ENCODE measurements at places on chromosomes 7 and 10.

DNA sequence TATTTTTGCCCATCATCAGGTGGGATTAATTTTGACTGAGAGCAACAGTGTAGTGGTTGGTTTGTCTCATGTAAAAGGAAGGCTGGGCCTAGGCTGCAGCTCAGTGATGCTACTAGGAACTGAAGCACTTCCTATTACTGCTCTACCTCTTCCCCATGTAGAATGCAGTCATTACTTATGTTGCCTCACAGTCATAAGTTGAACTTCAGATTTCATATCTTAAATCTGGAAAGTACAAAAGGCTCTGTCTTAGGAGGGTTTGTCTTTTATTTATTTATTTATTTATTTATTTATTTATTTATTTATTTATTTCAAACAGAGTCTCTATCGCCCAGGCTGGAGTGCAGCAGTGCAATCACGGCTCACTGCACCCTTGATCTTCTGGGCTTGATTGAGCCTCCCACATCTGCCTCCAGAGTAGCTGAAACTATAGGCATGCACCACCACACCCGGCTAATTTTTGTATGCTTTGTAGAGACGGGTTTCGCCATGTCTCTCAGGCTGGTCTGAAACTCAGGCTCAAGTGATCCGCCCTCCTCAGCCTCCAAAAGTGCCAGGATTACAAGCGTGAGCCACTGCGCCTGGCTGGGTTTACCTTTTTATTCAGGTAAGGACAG is 721.7 kb upstream of the GALNT17 start:
- no peak for DNase-seq

DNA sequence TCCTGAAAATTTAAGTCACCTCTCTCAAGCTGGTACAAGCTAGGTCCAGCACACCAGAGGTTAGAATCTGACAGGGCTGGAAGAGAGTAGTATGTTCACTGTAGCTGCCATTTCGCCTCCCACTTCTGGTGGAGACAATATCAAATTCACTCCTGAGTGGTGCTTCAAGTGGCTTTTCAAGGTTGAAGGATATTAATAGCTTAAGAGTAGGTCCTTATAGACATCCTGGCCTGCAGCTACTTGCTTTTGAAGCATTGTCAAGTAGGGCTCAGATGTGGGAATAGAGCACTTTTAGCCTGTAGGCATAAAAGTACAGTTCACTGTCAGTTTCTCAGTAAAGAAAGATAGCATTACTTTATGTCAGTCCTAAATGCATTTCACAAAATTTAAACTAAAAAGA is 270.5 kb upstream of the PLPP4 start:
- no peak for DNase-seq

DNA sequence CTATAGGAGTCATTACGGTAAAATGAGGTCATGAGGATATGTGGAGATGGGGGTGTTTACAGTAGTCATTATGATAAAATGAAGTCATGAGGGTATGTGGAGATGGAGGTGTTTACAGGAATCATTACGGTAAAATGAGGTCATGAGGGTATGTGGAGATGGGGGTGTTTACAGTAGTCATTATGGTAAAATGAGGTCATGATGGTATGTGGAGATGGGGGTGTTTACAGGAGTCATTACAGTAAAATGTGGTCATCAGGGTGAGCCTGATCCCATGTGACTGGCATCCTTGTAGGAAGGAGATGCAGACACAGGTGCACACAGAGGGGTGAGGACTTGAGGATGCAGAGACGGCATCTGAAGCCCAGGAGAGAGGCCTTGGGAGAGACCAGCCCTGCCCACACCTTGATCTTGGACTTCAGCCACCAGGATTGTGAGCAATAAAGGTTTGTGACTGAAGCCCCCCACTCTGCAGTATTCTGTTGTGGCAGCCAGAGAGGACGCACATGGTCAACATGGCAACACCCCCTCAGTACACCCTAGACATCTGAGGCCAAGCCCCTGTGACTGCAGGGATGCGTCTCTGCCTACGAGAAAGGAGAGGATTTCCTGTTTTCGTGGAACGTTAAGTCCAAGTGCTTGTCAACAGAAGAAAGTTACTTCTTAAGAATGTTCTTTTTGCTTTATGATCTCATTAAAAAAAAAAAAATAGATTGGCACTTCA is 544.4 kb downstream of the DNAJB6 start:
- DNase-seq, result no peak

DNA sequence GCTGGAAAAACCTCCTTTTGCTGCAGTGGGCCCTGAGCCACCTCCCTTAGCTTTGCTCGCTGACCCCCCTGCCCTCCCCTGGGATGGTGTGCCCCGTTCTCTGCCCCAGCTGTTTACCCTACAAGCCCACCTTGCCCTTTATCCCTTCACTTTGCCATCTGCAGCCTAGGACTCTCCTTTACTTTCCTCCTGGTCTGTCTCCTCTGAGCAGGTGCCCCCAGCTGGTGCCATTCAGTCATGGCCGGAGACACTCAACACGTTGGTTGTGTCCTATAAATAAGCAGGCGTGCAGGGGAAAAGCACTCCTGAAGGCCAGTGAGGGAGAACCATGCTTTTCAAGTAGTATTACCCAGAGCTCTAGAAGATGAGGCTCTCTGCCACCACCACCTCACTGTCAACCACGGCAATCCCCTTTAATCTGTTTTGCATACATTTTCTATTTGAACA is 6.1 kb downstream of the RASSF4 start:
- DNase-seq, result no peak

DNA sequence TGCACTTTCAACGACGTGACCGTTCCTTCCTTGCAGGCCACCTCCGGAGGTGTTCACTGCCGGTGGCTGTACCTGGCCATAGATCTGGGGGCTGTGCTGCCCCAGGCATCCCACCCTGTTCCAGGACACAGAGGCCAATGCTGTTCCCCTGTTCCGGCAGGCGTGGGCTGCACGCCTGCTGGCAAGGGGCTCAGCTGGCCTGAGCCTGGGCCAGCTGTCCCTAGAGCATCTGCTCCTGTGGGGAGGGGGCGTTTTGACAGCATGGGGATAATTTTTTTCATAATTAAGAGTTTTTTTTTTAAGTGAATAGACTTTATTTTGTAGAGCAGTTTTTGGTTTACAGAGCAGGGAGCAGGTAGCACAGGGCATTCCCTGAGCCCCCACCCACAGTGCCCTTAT is 28.8 kb downstream of the PWWP2B start:
- DNase-seq, result no peak

- DNase-seq, result no peak
These were observed 109.6 kb upstream of the STARD3NL start for GRCh38 chr7:38068461-38068860.

DNA sequence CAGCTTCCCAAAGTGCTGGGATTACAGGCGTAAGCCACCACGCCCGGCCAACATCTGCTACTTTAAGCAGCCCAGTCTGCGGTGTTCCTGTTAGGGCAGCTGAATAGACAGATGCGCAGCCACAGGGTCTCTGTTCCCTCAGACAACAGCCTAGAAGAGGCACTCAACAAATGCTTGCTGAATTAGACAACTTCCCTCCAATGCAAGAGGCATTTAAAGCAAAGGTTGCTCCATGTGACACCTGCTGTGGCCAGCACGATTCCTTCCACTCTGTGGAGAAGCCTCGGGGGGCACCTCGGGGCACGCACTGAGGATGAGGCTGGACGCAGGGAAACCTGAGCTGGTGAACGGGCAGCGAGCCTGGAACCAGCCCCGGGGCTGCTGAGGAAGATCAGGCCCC is 237.8 kb downstream of the MAD1L1 start:
- DNase-seq, result no peak

All from activated T-cell treated with anti-CD3 and anti-CD28 coated beads, Interleukin-2, amount 50 U/mL, for 1 hour (primary cell).